C1 segment of cervical spinal cord (tissue), 14 donors: ENCODE measurements at places on chromosomes 3 and 15.

DNA sequence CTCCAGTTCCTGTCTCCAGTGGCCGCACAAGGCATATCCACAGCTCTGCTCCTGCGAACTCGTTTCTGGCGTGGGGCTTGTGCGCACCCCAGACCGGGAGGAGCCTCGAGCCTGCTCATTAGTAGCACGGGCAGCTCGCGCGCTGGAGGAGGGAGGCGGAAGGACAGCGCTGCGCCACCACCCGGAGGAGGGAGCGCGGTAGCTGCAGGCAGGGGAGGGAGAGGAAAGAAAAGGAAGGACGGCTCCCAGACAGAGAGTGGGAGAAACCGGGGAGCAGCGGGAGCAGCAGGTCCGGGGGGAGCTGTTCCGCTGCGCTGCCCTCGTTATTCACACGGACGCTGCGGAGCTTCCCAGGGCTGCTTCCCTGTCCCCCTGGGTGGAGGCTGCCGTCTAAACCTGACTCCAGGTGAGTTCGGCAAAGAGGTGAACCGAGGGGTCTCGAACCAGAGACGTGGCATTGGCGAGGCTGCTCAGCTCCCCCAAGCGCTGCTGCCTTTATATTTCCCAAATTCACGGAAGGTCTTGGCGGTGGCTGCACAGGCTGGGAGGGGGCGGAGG, 121.3 kb upstream of the ZNF717 start:
- peak; percentile 9 for DNase-seq

GRCh38 chr3:36409862-36410261, 29.6 kb downstream of the STAC start:
- no peak for DNase-seq

DNA sequence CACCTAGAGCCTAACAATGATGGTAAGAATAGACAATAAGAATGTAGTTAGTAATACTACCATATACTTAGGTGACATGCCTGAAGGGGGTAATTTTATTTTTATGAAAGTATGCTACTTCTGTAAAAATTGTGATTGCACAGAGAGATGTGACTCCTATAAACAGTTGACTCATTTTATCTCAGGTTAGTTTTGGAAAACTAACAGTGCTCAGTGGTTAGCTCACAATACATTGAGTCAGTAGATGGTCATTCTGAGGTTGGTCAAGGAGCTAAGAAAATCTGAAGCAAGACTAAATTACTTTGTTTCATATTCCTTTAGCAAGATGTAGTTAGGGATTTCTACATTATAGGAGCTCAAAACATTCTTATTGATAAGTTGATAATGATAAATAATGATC, 271.0 kb downstream of the EDEM1 start:
- no peak for DNase-seq

DNA sequence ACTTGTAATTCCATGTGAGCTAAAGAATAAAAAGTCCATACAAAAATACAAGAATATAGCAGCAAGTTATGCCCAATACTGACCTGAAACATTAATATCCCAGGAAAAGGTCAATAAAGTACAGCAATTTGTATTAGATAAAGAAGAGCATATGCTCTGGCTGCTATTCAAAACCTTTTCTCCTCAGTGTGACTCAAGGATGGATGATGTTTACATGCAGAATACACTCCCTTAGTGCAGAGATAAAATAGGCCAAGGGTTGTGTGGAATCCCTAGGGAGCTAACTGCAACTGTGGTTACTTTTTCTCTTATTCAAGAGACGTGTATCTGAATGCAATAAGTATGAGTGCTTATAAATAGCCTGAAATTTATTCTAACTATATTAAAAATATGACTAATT, 78.7 kb downstream of the SLC9A9 start:
- DNase-seq, result no peak

DNA sequence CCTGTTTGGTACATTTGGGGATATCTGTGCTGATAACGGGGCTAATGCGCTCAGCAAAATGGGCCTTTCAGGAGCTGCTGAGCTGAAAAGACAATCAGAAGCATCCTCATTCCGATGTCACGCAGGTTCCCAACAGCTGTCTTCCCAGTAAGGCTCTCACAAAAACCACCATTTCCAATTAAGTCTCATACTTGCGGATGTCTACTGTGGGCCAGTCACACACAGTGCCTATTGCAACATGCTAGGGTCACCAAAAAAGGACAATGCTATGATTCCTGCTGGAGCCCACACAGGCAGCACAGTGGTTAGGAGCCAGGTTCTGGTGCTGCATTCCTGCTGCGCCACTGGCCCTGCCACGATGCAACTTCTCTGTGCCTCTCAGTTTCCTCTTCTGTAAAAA, 16.4 kb upstream of the LDHAL6B start:
- DNase-seq, result no peak
